ENCODE measurements at places on chromosomes 16 and 17.

- peak; percentile 94 for DNase-seq
Measured at GRCh38 chr17:38748149-38748891, at the start of gene PCGF2. PCGF2 (minus strand) TSS chr17:38748336; CDS start chr17:38740402, 7,934 bp downstream.

GRCh38 chr16:74465851-74466685 is 44.8 kb upstream of the CLEC18B start:
- no peak for DNase-seq

DNA sequence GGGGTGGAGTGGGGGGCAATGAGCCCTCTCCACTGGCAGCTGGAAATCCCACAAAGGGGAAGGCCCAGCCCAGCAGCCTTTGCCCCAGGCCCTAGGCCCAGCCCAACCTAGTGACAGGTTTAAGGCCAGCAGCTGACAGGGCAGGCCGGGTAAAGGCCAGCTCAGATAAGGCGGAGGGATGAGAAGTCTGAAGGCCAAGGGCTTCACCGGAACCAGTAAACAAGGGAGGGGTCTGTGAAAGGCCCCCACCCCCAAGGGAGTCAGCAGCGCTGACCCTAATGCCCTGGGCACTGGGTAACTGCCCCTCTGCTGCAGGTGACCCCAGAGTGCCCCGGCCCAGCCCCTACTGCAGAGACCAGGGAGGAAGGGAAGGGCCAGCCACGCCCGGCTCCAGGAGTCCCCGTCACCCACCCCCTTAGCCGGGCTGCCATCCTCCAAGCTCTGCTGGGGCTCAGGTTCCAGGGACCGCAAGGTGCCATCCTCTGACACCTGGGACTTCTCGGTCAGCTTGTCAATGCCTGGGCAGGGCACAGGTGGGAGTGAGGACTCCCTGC is 17.5 kb downstream of the OTOP3 start:
- no peak for DNase-seq

- no peak for DNase-seq
Measured at GRCh38 chr17:61904094-61904710, 23.6 kb downstream of the INTS2 start.

GRCh38 chr17:66373944-66374817 is 71.8 kb downstream of the PRKCA start:
- no peak for DNase-seq

DNA sequence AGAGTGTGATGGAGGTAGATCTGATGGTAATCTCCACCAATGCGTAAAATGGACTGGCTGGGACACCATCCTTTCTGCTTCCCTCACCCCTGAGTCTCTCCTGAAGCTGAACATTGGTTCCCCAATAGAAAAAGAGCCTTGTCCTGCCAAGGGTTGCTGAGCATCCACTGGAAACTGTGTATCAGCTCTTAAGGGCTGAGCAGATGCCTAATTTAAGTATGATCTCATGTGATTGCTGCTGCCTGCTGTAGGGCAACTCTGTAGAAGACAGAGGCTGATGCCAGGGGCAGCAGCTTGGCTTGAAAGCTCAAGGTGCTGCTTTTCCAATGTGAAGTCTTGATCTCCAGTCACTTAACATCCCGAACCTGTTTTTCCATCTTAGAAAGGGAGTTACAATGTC is 310.3 kb upstream of the CCL2 start:
- no peak for DNase-seq

DNA sequence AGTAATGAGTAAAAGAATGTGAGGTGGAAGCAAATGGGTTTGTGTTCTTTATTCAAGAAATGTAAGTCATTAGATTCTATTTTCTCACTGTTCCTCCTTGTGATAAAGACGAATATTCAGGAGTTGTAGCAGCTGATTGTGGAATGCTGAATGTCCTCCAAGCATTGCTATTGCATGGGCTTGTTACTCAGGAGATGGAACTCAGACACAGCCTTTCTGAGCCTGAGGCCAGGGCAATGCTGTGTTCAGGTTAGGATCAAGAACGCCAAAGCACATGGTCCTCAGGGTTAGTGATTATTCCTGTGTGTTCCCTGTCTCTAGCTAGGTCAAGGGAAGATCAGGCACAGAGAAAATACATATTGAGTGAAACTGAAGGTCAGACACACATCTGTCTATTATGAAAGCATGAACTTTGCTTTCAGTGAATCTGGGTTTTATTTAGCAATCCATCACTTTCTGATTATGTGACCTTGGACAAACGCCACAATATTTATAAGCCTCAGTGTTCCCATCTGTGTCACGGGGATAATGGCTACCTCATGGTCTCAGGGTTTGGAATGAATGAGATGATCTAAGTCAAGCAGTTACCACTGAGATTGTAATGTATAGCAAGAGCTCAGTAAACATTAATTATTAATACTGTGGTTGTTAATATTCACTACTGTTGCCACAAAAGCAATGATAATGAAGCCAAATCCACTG is 426.8 kb upstream of the DYNLRB2 start:
- DNase-seq, result no peak

GRCh38 chr17:77315551-77316190 is 174.9 kb downstream of the SEC14L1 start:
- no peak for DNase-seq

GRCh38 chr17:19671433-19671832 is 22.9 kb downstream of the ALDH3A2 start:
- DNase-seq, result no peak

DNA sequence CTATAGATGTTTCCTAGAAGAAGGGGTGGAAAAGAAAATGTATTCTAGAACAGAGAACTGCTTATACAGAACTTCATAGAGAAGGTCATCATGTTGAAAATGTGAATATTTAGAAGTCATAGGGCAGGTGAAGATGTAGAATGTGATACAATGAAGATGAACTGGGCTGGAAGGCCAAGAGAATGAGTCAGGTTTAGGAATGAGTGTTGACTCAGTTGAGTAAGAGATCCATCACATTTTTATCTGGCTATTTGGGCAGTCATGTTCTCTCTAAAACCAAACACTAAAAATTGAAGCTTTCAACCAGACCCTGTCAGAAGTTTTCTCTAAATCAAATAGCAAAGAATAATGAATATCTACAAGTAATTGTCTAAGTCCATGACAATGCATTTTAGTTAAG is 660.5 kb downstream of the KCNJ2 start:
- no peak for DNase-seq

DNA sequence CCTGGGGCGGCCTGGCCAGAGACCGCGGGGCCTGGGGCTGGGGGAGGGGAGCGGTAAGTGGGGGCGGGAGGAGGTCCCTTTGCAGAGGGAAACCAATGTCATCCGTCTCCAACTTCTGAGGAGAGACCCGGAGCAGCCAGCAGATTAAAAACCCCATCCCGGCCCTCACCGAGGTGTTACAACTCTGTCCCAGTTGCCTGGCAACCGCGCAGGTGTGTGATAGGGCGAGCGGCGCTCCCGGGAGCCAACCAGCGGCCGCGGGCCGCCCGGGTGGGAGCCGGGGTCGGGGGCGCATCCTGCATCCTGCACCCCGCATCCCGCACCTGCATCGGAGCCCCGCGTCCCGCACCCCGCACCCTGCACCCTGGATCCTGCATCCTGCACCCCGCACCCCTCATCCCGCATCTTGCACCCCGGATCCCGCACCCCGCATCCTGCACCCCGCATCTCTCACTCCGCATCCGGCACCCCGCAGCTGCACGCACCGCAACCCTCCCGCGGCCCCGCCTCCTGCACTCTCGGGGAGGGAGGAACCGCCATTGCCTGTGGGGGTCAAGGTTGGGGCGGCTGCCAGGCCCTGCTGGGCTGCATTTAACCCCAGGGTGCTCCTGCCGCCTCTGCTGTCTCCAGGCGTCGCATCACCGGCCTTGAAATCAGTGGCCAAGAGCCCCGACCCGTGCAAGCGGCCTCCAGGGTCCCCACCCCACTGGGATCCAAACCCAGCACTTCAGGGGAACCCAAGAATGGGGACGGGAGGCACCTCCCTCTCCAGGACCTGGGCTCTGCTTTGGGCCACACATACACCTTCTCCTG is 47.3 kb downstream of the RTN4RL1 start:
- DNase-seq, result no peak
